CD4-positive, alpha-beta T cell (primary cell): ENCODE measurements at places on chromosomes 11 and 22. TPM values are rescaled to one million over a fixed set of nuclear protein-coding genes. Genes with fewer than 3 reads are reported as not detected.

GRCh38 chr11:120173019-120173705 is 35.2 kb upstream of the TRIM29 start:
- DNase-seq: no peak

- DNase-seq: no peak
Measured at GRCh38 chr11:27161071-27161470, 120.5 kb downstream of the BBOX1 start.

DNA sequence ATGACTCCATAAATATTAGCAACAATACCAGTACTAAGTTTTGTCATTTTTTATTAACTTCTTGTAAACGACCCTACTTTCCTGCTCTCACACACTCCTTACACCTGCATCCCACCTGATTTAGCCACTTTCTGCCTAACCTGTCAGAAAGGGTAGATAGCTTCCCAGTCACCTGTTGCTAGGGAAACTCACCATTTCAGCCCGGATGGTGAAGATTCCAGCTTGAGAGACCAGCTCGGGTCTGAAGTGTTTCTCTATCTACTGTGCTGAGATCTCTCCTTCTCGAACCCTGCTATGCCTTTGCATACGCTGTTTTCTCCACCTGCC is at the start of gene PARVG:
Gene PARVG, plus strand, starts transcription at position 220 of the 327 bp plus-strand sequence. CDS start 2,405 bp downstream, outside the sequence.
- peak; percentile 35 for DNase-seq

The ARFGAP3 gene
- 21.4 TPM for total RNA-seq

The OR4A16 gene
- total RNA-seq: not detected

GRCh38 chr11:22991196-22991595 is 130.9 kb upstream of the CCDC179 start:
- DNase-seq: no peak

GRCh38 chr11:68206211-68206610 is 6.9 kb downstream of the KMT5B start:
- DNase-seq: no peak

DNA sequence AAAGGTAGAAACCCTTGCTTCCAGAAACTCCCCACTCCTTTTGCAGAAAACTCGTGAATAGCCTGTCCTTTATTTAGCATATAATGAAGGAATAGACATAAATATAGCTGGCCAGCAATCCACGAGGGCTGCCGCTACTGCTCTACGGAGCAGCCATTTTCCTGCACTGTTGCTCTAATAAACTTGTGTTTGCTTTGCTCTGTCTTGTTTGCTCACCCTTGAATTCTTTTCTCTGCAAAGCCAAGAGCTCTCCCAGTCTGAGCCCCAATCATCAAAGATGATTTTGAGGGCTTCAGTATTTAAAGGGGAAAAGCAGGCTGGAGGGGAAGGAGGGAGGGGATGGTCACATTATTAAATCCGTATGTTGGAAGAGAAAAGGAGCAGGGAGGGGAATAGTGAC is 16.6 kb upstream of the CHKA start:
- DNase-seq: no peak

The CTSW gene
- 20.6 TPM for total RNA-seq

GRCh38 chr22:50361688-50362087 is 18.6 kb downstream of the PPP6R2 start:
- no peak for DNase-seq

The CATSPER1 gene
- total RNA-seq: not detected

- no peak for DNase-seq
Measured at GRCh38 chr11:17725174-17725573, 5.8 kb downstream of the MYOD1 start.

- no peak for DNase-seq
Measured at GRCh38 chr22:23035557-23036277, 34.6 kb upstream of the GNAZ start.

DNA sequence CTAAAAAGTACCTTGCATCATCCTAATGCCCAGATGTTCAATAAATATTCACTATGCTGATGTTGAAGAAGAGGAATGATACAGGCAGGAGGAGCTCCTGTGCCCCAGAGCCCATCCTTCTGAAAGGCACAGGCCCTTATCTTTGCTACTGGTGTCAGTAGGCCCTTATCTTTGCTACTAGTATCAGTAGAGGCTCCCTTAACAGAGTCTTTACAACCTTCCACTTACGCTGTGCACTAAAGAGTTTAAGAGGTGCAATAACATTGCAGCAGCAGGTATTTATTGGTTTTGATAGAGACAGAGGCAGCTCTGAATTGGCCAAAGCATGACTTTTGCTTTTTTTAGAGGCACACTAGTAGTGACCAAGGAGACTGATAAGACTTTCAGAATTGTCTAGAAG is 174.4 kb downstream of the TENM4 start:
- DNase-seq: no peak

DNA sequence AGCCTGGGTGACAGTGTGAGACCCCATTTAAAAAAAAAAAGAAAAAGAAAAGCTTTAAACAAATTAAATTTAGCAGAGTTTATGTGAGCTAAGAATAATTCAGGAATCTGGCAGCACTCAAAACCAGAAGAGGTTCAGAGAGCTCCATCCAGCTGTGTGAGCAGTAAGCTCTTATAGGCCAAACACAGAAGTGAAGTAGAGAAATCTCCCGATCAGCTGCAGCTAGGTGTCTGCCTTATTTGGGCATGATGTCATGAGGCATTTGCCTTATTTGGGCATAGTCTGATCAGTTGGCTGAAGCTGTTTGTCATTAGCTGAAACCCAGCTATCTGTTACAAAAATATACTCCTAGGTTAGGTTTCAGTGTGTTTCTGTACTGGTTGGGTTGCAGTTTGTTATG is 8.2 kb downstream of the MS4A15 start:
- no peak for DNase-seq

The PHF21A gene
- total RNA-seq: 66.2 TPM

The ZNF214 gene
- total RNA-seq: not detected

The SERHL2 gene
- not detected for total RNA-seq

The KIF18A gene
- total RNA-seq: 5.3 TPM

GRCh38 chr11:2072551-2073261 is 66.5 kb downstream of the IGF2 start:
- DNase-seq: no peak

DNA sequence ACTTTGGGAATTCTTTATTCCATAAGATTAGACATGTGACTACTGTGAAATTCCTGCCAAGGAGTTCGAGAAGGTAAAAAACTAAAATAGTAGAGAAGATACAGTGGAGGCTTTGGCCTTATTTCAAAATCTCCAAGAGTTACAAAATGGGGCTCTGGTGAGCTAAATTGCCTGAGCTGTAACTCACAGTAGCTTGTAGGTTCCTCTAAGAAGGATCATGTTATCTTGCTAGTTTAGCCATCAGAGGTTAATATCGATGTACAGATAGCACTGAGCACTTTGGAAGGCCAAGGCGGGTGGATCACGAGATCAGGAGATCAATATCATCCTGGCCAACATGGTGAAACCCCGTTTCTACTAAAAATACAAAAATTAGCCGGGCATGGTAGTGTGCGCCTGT is 81.1 kb downstream of the USP35 start:
- DNase-seq: no peak

The CCDC73 gene
- not detected for total RNA-seq

- DNase-seq: no peak
Measured at GRCh38 chr11:113644605-113645004, 61.5 kb downstream of the TMPRSS5 start.

The CCDC87 gene
- total RNA-seq: 0.25 TPM

- no peak for DNase-seq
Measured at GRCh38 chr11:83006877-83007330, 64.8 kb downstream of the RAB30 start.

DNA sequence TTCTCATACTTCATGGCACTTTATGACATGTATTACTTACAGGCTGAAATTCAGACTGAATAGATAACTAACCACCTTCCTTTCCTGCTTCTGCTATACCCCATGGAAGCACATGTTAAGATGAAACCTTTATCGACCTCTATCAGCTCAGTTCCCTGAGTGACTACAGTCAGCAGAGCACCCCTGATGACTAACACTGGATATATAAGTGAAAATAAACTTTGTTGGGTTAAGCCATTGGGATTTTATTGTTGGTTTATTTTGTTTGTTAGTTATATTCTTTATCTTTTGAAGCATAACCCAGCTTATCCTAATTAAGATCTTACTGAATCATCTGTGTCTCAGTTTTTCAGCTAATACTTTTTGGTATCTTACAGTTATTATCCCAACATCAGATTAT is 23.0 kb upstream of the MAML2 start:
- DNase-seq: no peak

The SLC22A12 gene
- total RNA-seq: not detected

- no peak for DNase-seq
Measured at GRCh38 chr22:48278620-48279460, 1516.4 kb downstream of the TBC1D22A start.

- DNase-seq: no peak
Measured at GRCh38 chr11:67392183-67392715, 463 bp downstream of the RAD9A start.

GRCh38 chr22:49586244-49586748 is 241.4 kb downstream of the BRD1 start:
- no peak for DNase-seq

DNA sequence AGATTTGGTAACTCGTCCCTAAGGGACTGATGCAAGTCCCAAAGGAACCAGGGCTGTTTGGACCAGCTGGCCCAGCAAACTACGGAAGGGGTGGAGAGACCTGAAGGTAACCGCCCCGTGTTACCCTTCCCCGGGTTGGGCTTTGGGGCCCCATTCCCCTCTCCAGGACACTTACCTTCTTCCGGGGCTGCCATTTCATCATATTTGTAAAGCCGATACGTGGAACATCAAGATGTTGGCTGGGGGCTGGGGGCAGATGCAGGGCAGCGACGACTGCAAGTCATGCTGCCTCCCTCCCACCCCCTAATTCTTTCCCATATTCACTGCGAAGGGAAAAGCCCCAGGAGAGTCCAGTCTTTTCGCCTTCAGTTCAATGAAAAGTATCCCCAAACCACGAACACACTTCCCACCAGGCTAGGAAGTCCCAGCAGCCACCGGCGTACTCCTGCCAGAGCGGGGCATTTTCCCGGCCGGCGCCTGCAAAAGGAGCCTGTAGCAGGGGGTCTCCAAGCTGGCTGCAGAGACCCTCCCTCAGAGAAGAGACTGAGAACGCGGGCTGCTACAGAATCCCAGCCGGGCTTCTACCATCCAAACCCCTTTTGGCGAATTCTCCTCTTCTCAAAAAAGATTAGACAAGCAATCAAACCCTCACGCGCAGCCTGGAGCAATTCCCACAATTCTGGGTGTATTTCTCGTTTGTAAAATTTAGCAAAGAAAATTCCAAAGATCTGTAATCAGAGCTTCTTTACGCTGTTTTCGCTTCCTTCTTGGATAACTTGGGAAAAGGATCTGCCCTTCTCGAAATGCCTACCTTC is 236.7 kb downstream of the TTC28 start:
- DNase-seq: no peak

The SLC17A6 gene
- not detected for total RNA-seq

DNA sequence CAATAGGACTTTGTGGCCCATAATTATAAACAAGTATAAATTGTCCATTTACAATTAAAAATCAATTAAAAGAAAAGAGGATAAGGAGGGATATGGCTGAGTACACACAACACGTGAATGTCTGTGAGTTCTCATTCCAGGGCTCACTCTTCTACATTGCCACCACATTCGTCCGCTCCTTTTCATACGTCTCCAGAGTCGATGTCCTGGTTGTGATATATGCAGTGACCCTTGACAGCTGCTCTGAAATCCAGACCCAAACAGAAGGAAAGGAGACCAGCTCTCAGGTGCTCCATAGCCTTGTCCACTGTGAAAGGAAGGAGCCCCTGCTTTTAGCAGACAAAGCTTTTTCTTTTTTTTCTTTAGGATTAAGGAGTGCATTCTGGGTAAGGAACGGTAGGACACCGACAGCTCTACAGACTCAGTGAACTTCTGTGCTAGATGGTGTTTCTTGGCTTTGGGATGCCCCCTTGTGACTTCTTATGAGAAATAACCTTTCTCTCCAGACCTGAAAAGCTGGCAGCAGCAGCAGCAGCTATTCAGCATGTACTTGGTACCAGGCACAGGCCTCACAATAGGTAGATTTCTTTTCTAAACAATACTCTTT is 19.7 kb upstream of the DNAJB13 start:
- DNase-seq: no peak

- DNase-seq: no peak
Measured at GRCh38 chr11:19805376-19805775, 92.7 kb downstream of the NAV2 start.

- no peak for DNase-seq
Measured at GRCh38 chr11:96075532-96075959, 151.6 kb upstream of the MTMR2 start.

The CHRM1 gene
- total RNA-seq: not detected

GRCh38 chr11:118612378-118612777 is 5.0 kb downstream of the PHLDB1 start:
- DNase-seq: no peak

The BATF2 gene
- total RNA-seq: not detected

The MRGPRX3 gene
- not detected for total RNA-seq

- no peak for DNase-seq
Measured at GRCh38 chr11:117838901-117839300, 14.4 kb upstream of the FXYD2 start.

GRCh38 chr22:44225091-44225689 is 44.5 kb downstream of the PARVG start:
- no peak for DNase-seq

DNA sequence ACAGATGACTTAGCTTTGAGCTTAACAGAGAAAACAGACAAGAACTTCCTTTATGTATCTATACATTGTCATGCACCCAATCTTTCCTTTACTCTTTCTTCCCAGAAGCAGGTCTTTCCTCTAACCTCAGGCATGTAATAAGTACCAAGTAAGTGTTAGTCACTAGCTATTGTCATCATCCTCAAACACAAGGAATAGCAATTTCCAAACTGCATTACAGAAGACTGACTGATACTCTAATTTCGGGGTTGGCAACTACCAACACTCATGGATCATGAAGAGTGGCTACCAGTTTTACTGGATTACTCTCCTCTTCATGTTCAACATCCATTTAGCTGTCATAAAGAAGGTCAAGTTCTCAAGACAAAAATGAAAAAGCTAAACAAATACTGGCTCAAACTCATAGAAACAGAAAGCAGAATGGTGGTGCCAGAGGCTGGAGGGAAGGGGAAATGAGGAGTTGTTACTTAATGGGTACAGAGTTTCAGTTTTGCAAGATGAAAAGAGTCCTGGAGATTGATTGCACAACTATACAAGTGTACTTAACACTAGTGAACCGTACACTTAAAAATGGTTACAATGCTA is 111.6 kb downstream of the SIK3 start:
- no peak for DNase-seq
